ENCODE measurements at places on chromosomes 11 and 22.
A peak's percentile ranks its signal among the peaks of the same experiment; 100 is the strongest.

GRCh38 chr22:22099833-22100812 is 117.5 kb upstream of the TOP3B start:
- DNase-seq: no peak

- no peak for DNase-seq
These were observed 538.1 kb downstream of the SOX6 start for GRCh38 chr11:15818132-15818842.

DNA sequence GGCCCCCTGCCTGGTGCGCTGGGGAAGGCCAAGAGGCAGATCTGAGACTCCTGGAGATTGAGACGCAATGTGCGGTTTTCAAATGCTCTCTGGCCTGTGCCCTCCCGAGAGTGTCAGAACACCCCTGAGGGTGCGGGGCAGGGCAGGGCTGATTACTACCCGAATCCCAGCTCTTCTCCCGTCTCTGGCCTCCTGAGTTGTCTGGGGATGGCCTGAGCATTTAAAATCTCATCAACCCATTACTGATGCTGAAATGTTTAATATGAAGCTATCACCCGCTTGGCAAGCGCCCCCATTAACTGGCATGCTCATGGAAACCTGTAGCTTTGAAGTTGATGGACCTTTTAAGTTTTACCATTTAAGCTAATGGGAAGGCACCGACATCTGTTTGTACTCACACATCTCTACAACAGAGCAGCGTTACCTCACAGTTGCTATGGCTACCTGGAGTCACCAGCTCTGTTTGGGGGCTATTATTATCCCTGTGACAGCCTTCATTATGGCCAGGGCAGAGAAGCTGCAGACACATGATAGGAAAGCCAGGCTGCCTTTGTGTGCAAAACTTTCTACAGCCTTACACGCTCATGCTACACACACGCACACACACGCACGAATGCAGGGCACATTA is 3.6 kb upstream of the MB start:
- DNase-seq: no peak

DNA sequence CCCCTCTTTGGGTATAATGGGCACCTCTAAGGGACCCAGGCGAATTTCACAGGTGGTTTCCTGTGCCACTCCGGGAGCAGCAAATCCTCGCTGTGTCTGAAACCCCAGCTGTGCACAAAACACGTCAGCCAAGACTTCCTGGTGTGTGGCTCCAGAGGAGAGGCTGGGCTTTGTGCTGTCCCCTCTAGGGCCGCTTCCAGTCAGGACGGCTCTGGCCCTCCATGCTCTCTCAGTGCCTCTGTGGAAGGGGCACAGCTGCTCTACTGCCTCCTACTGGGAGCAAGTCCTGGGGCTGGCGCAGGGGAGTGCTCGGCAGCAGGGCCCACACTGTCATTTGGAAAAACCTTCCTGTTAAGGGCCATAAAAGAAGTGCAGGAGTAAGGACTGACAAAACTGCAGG is 23.7 kb upstream of the ARFGAP3 start:
- DNase-seq: no peak

- no peak for DNase-seq
These were observed 154.4 kb upstream of the FAT3 start for GRCh38 chr11:92070026-92070889.

GRCh38 chr11:86418917-86419316 is 44.2 kb downstream of the CCDC81 start:
- DNase-seq: no peak

GRCh38 chr11:120590472-120590871 is 78.9 kb downstream of the GRIK4 start:
- DNase-seq: no peak

DNA sequence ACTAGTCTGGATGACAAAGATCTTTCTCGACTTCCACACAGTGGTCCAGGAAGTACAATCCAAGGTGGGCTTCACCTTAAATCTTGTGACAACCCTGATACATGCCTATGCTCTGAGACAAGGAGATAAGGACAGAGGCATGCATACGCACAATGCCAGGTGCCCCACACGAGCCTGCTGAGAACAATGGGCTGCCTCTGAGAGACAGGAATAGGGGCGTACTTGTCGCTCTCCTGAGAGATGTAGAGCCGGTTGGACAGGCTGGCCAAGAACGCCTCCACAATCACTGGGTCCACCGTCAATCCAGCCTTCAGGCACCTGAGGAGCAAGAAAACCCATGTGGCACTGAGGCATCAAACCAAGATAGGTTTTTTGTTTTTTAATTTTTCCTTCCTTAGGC is 25.5 kb downstream of the SERPIND1 start:
- DNase-seq: no peak

DNA sequence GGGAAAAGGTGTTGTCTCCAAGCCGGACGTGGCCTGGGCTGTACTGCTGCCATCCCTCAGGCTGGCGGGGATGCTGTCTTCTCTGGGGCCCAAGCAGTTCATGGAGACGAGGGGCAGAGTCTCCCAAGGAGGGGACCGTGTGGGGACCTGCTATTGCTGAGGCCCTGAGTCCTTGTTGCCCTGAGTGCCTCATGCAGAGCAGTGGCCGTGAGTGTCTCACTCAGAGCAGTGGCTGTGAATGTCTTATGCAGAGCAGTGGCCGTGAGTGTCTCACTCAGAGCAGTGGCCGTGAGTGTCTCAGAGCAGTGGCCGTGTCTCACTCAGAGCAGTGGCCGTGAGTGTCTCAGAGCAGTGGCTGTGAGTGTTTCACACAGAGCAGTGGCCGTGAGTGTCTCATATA is 54.7 kb downstream of the GRAMD4 start:
- DNase-seq: no peak

DNA sequence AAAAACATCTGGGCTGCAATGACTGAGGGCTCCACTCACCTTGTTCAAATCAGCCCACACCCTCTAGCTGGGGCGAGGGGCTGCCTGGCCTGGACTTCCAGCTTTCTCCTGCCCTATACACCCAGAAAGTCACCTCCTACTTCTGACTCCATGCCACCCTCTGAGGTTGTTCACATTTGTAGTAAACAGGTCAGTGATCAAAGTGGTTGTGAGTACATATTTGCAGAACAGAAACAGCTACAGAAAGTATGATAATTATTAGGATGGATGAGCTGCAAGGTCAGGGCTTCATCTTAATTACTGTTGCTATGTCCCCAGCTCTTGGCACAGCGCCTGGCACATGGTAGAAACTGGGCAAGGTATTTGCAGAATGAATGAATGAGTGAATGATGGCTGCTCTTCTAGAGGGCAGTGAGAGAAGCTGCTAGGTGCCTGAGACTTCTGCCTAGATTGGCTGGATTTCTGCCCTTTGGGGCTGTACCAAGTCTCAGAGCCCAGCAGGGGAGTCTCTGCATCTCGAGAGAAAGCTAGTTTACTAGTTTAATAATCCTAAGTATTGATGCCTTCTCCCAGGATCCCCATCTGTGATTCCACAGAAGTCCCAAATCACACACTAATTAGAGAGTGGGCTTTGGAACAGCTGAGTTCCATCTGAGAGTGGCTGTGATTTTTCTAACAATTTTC is 36.0 kb downstream of the SYT13 start:
- DNase-seq: no peak

GRCh38 chr11:73326929-73327811 is 19.1 kb downstream of the ARHGEF17 start:
- no peak for DNase-seq

- no peak for DNase-seq
These were observed 52.0 kb downstream of the KCNJ1 start for GRCh38 chr11:128814856-128815705.

- no peak for DNase-seq
These were observed 30.3 kb upstream of the GRAMD4 start for GRCh38 chr22:46589871-46590271.

DNA sequence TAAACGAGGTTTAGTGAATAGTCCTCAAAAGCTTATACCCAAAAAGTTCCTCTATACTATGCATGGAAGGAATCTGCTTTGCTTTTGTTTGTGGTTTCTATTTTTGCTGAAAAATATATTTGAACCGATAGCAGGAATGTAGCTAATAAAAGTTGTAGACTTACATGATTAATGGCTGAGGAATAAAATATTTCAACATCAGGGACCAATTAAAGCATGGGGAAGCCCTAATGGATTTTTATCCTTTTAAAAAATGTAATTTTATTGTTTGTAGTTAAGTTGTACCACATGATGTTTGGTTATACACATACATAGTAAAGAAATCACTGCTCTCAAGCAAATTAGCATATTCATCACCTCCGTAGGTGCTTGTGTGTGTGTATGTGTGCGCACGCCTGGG is 295.3 kb upstream of the CNTN5 start:
- no peak for DNase-seq

DNA sequence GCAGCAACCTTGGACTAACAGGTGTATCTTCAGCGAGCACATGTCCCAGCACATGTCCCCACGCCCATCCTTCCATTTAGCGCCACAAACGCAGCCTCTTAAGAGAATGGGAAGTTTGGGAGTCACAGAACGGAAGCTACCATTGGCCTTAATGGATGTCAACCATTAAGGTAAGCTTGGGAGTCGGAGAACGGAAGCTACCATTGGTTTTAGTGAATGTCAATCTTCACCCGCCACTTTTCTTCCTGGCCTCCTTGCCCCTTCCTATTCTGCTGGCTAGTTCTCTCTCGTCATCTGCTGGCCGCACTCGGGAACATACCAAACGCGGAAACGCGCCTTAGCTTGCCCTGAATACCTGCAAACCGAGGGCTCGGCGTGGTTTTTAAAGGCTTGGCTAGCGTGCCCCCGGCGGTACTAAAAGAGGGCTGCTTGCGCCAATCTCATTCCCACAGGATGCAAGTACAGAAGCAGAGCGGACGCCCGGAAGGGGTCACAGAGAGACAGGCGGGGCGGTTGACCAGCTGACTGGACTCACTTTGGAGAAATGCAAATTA is 24.3 kb downstream of the GLYATL1 start:
- DNase-seq: peak; percentile 62

GRCh38 chr22:24471570-24471969 is 23.6 kb upstream of the UPB1 start:
- DNase-seq: no peak

DNA sequence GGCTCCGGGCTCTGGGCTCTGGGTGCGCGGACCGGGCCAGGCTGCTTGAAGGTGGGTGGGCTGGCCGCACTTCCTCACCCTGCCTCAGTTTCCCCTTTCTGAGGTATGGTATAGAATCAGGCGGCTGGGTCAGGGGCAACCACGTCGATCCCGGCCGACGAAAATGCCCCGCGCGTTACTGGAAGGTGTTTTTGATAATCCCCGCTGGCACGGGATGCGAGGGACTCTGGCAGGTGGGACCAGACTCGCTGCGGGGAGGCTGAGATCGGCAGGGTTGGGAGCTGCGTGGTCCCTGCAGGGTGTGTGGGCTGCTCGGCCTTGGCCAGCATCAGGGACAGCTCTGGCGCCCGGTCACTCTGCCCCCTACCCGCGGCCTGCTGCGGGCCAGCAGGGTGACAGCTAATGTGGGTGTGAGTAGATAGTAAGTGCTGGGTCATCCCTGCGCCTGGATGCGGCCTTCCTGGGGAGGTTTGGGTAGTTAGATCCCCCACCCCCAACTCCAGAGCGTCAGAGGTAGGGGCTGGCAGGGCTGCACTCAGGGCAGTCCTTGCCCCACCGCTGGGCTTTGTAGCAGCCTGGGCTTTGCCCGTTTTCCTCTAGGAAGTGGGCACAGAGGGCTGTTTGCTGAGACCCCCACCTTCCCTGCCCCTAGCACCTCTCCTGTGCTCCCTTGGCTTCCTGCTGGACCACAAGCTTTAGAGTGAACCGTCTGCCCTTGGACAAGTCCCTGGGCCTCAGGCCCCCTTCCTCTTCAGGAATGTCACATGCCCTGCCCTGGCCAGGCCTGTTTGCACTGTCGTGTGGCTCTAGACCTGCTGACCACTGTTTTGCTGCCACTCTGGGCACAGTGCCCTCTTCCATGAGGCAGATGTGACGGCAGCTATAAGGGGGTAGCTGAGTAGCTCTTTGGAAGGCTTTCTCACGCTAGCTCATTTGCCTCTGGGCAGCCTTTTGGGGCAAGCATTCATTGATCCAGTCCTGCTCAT is 579 bp downstream of the TANGO2 start:
- DNase-seq: peak; percentile 48

DNA sequence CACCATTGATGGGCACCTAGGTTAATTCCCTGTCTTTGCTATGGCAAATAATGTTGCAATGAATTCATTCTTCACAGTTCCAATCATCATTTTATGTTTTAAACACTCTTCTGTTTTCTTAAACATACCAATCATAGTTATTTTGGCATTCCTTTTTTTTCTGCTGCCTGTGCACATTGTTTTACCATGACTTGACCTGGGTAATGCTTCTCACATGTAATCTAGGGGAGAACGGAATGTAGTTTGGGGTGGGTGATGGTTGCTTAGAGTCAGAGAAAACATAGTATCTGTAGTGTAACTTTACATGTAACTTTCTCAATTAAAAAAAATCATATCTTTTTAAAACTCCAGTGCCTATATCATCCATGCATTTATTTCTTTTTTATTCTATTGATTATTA is 1945.3 kb upstream of the RAG2 start:
- DNase-seq: no peak

DNA sequence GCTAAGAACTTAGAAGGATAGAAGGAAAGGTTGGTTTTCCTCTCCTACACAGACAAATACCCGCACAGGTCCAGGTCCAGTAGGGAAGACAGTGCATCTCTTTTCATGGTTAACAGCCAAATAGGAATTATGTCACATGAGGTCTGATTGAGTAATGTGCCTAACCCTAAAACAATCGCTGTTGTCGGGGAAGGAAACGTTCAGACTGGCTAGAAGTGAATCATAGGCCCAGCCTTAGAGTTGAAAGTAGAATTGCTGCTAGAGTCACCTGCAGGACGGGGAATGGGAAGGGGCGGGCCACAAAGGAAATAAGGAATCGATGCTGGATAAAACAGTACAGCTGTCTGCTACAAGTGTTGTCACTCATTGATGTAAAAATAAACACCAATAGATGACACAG is 12.4 kb upstream of the HTATIP2 start:
- DNase-seq: no peak

DNA sequence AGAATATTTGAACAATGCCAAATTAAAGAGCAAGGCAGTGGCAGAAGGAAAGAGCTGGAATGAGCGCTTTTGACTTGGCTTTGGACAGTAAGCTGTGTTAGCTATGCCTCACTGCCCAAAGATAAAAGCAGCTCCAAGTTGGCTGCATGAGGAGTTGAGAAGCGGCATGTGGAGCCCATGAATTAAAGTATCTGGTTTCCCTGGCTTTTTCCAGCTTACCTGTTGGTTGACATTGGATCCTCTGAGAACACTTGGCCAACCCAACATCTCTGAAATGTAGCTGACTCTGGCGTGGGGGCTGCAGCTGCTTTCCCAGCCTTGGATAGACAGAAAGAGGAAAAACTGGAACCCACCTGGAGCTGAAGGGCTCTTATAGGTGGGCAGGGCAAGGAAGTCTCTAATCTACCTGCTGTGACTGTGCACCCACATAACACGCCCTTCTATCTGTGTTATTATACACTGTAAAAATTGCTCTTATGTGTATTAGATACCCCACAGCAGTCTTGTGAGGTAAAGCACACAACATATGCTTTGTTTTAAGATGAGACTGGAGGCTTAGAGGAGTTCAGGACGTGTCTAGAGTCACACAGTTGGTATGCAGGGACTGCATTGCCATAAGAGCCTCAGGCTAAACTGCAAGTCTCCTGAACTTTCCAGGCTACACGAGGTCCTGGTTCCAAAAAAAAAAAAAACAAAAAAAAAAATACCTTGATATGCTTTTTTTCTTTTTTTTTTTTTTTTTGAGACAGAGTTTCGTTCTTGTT is 5.8 kb downstream of the UBASH3B start:
- no peak for DNase-seq

GRCh38 chr11:66881451-66881835 is 24.6 kb downstream of the LRFN4 start:
- no peak for DNase-seq

- no peak for DNase-seq
These were observed 10.1 kb upstream of the GRIK4 start for GRCh38 chr11:120501440-120501839.
